NCI-H1436 (cell line): ENCODE measurements at places on chromosomes 2 and 18.
A peak's percentile ranks its signal among the peaks of the same experiment; 100 is the strongest.

GRCh38 chr2:88692187-88692586 lies 714 bp downstream of the RPIA start:
- no peak for DNase-seq

GRCh38 chr18:48022531-48023329 lies 92.3 kb upstream of the SMAD2 start:
- peak; percentile 82 for DNase-seq

DNA sequence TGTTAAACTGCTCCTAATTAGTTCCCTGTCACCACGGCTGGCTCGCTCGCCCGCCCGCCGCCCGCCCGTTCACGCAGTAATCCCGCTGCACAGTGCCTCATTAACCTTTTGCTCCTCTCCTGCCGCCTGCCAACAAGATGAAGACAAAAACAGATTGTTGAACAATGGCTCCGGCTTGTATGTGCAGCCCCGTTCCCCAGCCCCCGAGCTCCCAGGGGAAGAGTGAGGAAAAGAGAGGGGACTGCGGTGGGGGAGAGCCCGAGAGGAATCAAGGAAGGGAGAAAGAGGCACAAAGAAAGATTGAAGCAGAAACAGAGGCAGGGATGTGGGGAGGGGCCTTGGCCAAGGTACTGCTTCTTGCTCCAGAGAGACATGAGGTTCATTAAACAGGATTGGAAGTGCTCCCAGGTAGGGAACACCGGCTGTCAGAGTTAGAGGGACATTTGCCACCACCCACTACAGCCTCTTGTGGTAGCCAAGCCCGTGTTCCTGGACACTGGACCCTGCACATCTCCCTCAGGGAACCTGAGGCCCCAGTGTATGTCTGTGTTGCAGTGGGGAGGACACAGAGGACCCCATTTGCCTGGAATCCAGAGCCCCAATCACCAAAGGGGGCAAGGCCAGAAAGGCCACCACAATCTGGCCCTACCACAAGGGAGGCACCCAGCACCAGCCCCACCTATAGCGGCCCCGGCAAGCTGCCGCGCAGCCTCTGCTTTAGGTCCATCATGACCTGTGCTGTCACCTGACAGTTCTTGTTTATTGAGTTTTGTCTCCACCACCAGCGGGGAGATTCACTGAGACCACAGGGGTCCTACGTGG lies 38.1 kb downstream of the EMX1 start:
- no peak for DNase-seq

DNA sequence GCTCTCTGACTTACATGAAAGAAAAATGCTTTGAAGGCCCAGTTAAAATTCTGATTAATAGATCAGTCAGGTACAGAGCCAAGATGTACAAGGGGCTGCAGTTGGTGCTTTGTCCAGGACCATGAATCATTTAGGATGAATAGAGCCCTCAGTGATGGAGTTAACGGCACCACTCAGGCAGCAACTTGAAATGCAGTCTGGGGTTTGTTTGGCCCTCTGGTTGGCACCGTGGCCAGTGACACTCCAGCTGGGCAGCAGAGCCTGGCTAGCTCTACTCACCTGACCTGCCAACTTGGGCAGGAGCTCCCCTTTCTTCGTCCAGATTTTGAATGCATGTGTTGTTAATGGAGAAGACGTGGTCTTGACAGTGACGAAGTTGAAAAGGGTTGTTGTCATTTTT lies 493.0 kb upstream of the ACVR2A start:
- no peak for DNase-seq

GRCh38 chr2:133667085-133667484 lies 98.8 kb upstream of the NCKAP5 start:
- no peak for DNase-seq

DNA sequence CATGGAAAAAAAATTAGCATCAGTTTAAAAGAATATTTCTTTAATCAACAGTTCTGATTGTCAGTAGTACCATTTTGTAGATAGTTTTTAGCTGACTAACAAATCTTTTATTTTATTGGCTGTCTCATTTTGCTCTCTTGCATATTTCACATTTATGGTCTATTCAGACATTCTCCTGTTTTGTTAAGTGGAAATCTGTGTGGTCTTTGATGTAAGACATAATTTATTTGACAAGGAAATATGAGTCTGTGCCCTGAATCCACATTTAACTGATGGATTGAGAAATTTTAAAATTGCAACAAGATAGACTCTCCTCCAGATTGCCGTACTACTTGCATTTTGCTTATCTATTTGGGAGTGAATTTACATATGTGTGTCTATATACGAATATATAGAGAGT lies 96.3 kb upstream of the ATP5MC3 start:
- DNase-seq: no peak

- no peak for DNase-seq
Measured at GRCh38 chr2:217444932-217445331, 557.9 kb downstream of the TNS1 start.
